CD4-positive, CD25-positive, alpha-beta regulatory T cell (primary cell): ENCODE measurements at places on chromosomes 16 and 17. TPM values are rescaled to one million over a fixed set of nuclear protein-coding genes. Genes with fewer than 3 reads are reported as not detected.

Gene ABCC3
- 3.3 TPM for total RNA-seq

Gene NPIPA3
- 0.86 TPM for total RNA-seq

Gene SDR42E1
- total RNA-seq: 3.7 TPM

Gene SPNS1
- total RNA-seq: 24.5 TPM

Gene PLEKHM1
- 103 TPM for total RNA-seq

Gene C16orf96
- 0.17 TPM for total RNA-seq

Gene RND2
- not detected for total RNA-seq

Gene ABCC12
- total RNA-seq: not detected

Gene GALR2
- total RNA-seq: 0.86 TPM

Gene HIC1
- 1.3 TPM for total RNA-seq

Gene KIF2B
- not detected for total RNA-seq

Gene MYL11
- 4.1 TPM for total RNA-seq

Gene CORO1A
- 850 TPM for total RNA-seq

Gene KRTAP4-3
- not detected for total RNA-seq

Gene NDUFAF8
- 34.8 TPM for total RNA-seq

Gene GAST
- not detected for total RNA-seq

Gene ZNF423
- 0.05 TPM for total RNA-seq

Gene PRSS21
- not detected for total RNA-seq

Gene OR3A3
- not detected for total RNA-seq

Gene CTRB2
- not detected for total RNA-seq

Gene SLC52A1
- total RNA-seq: 0.22 TPM

Gene OR1F1
- total RNA-seq: not detected

Gene ZNF75A
- total RNA-seq: 36.4 TPM

Gene ADAP2
- total RNA-seq: 2.6 TPM

Gene CD68
- 0.25 TPM for total RNA-seq

Gene MAF
- 120 TPM for total RNA-seq

Gene TOM1L1
- total RNA-seq: not detected

Gene SLC39A11
- total RNA-seq: 32.2 TPM

Gene ZNF319
- total RNA-seq: 13.2 TPM

Gene RUNDC3A
- total RNA-seq: 0.27 TPM

Gene MVD
- total RNA-seq: 59.7 TPM

Gene KRTAP4-5
- not detected for total RNA-seq

Gene SLFN12
- 7.0 TPM for total RNA-seq

Gene GPR179
- total RNA-seq: 0.07 TPM

Gene MT1E
- 10.4 TPM for total RNA-seq

Gene HOXB1
- not detected for total RNA-seq

Gene CCL7
- not detected for total RNA-seq
